T-helper 9 cell (primary cell): ENCODE measurements at places on chromosomes 2 and 18.

DNA sequence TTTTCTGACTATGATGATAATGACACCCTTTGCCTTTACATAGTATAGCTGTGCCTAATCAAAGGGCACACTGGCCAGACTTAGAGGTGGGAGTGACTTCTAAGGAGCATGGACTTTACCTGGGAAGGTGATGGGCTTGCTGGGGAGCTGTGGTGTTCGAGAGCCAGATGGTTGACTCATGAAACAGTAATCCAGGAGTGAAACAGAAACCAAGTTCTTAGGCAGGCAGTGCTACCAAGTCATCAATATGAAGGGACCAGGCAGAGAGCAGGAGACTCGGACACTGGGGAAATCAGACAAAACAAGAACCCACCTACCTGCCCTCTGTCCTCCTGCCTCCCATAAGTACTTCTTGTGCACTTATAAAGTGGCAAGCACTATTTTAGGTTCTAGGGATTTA is 430.4 kb downstream of the DLGAP1 start:
- DNase-seq, result no peak

DNA sequence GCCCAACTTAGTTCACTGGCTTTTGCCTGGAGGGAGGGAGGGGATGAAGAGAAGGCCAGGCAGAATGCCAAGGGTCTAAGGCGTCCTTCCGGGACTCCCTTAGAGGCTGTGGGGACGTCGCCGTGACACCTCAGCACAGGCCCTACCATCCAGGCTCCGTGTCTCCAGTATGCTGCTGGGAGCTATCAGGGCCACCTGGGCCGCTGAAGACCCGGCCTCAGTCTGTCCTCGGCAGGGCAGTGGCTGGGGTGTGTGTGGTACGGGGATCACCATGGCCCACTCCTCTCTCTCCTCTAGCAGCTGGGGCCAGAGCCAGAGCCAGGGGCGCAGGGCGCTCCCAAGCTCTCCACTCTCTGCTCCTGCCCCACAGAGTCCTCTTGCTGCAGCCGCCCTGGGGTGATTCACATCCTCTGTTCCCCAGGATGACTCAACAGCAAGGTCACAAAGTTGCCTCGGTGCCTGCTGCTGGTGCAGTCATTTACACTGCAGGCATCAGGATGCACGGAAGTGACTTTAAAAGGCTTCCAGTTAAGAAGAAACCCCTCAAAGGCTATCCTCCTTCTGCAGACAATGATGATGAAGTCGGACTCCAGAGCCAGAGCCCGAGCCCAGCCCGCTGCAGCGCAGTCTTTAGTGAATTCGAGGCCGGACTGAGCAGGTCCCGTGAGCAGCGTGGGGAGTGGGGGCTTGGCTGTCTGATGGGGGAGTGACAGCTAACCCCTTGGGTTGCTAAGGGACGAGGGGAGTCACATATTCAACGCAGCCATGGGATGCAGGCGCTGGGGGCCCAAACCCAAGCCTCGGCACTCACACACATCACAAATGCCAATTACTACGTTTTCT is 31.9 kb downstream of the SNORC start:
- DNase-seq, result no peak

GRCh38 chr18:8777846-8778245 is 72.5 kb downstream of the MTCL1 start:
- DNase-seq, result no peak

DNA sequence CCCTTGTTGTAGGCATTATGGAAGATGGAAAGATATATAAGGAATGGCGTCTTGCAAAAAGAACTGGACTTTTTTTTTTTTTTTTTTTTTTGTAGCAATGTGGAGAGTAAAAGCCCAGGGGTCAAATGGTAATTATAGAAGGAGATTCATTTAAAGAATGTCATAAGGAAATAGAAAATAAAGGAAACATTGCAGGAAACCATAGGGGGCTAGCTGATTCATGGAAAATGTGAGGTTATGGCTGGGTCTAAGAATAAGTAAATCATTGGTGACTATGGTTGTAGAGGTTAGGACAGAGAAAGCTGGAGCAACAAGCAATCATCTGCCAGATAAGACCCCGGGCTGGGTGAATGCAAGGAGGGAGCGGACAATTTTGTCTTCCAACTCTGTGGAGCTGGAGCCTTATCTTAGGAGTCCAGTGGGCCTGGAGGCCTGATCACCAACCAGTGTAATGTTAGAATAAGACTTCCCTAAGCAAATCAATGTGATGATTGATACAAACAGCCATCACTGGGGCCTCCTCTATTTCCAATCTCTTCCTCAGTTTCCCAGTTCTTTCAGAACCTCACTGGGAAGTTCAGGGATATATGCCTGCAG is 201.2 kb upstream of the TNP1 start:
- no peak for DNase-seq

- DNase-seq, result no peak
Measured at GRCh38 chr2:120278901-120279300, 26.2 kb downstream of the RALB start.
